ENCODE measurements at places on chromosomes 1 and 21.
A peak's percentile ranks its signal among the peaks of the same experiment; 100 is the strongest.

DNA sequence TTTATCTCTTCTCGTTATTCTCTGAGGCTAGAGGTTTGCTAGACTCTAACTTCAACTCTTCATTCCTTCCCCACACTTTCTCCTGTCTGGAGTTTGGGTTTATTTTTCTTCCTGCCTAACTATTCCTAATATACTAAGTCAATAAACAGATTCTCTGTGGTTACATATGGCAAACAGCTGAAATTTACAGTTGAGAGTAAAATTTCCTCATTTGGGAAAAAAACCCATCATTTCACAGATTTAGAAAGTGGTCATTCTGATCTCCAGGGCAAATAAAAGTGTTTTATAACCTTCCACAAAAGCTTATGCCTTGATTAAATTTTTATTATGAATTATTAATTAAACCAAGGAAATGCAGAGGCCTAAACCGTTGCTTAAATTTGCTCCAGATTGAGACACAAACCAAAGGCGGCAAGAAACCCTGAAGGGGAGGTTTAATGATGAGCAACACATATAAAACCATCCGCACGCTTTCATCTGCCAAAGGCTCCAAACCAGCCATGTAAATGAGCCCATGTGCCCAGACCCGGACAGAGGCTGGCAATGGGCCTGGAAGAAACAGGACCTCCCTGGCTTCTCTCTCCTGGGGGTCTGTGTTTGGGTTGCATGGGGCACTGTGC is 201.7 kb upstream of the LMO4 start:
- no peak for DNase-seq

DNA sequence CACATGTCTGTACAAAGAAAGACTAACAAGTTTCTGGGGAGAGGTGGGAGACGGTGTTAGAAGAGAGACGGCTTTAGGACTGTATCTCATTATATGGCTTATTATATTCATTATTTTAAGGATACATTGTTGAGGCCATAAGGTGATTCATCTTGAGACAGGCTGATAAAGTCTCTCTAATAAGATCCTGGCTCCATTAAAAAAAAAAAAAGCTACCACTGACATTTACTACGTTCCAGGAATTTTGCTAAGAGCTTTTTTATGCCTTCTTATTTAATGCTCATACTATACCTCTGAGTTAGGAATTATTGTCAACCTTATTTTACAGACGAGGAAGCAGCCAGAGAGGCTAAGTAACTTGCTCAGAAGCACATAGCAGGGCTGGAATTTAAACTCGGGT is 173.7 kb downstream of the GABPA start:
- DNase-seq, result no peak

DNA sequence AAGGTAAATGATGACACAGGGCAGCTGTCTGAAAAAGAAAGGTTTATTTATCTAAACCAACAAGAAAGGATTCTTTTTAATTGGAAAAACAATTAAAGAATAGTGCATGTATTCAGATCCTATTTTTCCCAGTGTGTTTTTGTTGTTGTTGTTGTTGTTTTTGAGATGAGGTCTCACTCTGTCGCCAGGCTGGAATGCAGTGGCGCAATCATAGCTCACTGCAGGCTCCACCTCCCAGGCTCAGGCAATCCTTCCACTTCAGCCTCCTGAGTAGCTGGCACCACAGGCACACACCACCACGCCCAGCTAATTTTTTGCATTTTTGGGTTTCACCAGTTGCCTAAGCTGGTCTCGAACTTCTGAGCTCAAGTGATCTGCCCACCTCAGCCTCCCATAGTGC is 22.1 kb downstream of the NEK2 start:
- DNase-seq, result no peak

DNA sequence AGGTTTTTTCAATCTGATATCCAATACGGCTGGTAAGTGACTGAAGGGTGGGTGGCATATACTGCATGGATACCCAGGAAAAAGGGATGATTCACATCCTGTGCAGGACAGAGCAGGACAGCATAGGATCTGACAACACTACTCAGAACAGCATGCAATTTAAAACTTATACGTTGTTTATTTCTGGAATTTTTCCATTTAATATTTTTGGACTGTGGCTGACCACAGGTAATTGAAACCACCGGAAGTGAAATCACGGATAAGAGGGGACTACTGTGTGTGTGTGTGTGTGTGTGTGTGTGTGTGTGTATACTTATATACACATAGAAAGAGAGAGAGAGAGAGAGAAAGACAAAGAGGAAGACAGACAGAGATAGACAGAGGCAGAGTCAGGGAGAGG is 23.0 kb downstream of the ERICH3 start:
- DNase-seq, result no peak

GRCh38 chr1:17736625-17737024 is 18.5 kb upstream of the ACTL8 start:
- no peak for DNase-seq

GRCh38 chr1:150560011-150560438 is 10.8 kb downstream of the ADAMTSL4 start:
- DNase-seq, result peak; percentile 88

DNA sequence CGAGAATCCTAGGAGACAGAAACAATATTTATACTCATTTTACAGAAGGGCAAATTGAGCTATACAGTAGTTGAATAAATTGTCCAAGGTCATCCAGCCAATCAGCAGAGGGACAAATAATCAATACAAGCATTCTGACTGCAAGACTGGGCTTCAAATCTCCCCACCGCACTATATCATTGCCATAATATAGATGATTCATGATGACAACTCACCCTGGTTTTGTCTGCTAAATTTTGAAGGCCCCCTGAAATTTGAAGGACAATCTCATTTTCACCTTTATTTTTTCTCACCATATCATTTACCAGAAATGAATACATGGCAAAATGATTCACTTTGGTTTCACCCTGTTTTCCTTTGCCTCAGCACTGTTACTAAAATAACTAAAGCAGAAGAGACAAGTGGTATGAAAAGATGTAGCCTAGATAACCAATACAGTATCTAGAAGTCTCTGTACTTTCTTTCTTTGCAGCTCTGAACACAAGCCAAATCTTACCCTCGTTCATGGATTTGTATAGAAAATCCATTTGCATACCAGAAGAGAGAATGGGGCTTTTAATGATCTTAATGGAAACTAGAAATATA is 292.5 kb downstream of the TTLL7 start:
- DNase-seq, result no peak

DNA sequence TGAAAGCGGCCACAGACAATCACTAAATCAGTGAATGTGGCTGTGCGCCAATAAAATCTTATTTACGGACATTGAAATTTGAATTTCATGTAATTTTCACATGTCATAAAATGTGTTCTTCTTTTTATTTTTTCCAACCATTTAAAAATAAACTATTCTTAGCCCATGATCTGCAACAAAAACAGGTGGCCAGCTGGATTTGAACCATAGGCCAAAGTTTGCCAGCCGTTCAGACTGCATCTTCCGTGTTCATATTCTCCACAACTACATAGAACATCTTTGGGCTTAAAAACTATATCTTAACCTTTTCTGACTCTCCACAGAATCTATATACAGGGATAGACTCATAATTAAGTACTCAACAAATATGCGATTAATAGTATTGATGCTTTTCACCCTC is 81.2 kb upstream of the RALGPS2 start:
- no peak for DNase-seq

DNA sequence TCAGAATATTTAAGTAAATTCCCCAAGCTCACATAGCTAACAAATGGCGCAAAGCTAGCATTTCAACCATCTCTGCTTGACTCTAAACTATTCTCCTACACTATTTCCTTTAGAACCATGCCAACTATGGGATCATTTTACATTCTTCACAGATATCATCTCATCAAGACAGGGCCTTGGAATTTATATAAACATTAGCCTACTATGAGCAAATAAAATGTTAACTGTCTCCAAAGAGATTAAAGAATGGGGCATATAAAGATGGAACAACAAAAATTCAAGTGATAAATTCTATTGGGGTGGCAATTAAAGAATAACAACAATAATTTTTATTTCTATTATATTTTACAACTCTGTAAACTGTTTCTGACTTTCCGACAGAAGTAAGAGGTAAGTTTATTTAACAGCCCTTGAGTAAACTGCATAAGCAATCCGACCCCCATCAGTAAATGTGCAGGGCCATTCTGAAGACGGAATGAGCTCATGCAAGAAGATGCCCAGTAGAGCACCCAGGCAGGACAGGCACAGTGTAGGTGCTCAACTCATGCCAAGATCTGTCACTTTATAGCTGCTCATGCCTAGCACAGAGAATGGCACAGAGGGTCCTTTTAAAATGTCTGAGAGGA is 261.9 kb downstream of the VAV3 start:
- no peak for DNase-seq

DNA sequence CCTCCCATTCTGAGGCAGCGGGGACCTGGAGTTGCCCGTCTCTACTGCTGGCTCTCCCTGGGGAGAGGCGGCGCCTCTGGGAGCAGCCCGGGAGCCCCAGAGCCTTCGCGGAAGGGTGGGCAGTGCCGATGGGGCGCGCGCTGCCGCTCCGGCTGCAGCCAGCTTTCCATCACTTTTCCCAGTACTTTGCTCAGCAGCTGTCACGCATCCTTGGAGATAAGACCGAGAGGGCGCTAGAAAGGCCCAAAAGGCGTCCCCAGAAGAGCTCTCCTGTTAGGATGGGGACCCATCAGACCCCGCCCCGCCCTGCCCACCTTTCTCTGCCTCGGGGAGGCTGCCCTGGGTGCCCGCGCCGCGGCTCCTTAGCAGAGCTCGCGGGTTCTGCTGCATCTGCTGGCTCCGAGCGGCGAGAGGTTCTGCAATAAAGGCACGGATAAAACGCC is 534 bp downstream of the KCNH1 start:
- DNase-seq, result peak; percentile 30

DNA sequence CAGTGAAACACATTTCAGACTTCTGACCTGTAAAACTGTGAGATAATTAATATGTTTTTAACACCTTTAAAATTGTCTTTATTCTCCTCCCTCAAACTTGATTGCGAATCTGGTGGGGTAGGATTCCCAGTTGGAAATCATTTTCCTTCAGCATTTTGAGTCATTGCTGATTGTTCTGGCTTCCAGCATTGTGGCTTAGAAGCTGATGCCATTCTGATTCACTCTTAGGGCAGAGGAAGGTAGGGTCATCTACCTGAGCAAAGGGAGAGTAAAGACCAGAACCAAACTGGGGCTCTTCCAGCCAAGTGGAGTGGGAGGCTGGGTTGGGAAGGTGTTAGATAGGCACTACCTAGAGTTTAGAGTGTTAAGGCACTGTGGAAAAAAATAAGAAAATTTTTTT is 61.2 kb downstream of the MPZL1 start:
- no peak for DNase-seq

GRCh38 chr1:192161976-192162375 is 3.7 kb downstream of the RGS18 start:
- DNase-seq, result no peak

GRCh38 chr1:51679435-51679834 is 62.5 kb downstream of the OSBPL9 start:
- DNase-seq, result no peak

DNA sequence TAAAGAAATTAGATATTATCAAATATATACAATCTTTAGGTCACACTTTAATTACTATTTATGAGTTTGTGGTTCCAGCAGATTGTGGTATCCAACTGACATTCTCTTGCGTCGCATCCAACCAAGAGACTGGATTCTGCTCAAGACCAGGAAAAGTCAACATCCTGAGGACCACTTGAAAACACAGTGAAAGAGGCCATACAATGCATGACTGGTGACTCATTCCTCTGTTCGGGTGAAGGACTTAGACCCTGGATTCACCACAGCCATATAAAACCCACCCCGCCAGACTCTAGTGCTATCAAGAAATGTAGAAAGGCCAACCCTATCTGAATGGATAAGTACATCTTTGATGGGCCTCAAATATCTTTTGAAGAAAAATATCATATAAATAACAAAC is 14.5 kb upstream of the CFHR4 start:
- DNase-seq, result no peak

DNA sequence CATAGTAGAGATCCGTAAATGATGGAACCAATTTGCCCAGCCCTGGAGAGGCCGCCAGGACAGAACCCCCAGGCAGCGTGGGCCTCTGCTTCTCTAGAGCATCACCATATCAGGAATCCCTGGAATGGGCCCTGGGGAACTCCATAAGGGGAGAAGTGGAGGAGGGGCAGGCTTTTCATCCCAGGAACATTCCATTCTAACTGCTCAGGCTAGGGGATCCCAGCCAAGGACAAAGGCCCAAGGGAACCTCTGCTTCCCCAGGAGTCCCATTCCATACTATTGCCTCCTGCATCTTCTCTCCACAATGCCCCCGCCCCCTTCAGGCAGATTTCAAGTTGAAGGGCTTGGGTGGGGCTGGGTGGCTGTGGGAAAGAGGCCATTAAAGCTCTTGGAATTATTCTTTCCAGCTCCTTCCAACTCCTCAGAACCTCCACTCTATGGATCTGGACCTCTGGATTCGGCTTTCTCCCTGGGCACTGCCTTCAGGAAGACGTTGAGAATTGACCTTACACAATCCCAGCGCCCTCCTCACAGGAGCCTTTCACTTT is 6.0 kb downstream of the TRNP1 start:
- DNase-seq, result no peak

DNA sequence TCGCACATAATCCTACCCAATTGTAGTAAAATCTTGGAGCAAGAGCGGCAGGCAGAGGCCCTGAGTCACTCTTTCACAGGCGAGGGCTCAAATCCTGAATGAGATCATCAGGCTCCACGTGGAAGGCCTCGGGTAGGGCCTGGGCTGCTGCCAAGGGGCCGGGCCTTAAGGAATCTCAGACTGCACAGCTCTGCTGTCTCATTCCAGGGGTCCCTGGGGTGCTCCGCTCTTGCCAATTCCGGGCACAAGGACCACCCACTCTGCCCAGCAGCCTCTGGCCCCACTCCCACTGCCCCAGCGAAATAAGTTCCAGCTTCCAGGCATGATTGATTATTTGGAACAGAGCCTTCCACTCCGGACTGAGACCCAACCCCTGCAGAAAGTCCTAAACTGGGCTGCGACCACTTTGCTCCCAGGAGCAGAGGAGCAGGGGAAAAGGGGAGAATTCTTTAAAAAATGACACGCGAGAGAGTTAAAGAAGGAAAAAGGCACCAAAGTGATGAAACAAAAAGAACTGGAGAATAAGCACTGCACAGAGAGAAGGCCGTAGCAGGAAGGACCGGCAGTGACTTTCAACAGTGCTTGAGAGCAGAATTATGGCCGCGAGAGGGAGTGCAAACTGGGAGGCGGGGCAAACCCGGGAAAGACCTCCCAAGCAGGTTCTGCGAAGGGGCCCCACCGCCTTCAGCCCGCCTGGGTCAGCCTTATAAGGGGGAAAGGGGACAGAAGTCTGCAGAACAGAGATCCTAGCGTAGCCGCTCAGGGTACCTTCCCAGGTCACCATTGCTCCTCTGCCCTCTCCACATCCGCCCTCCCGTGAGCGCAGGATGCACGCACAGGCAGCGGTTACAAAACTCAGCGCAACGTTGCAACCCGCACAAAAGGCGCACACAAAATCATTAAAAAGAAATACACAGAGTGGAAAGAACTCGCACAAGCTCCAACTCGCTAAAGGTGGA is 2.0 kb downstream of the ADAMTS1 start:
- no peak for DNase-seq

DNA sequence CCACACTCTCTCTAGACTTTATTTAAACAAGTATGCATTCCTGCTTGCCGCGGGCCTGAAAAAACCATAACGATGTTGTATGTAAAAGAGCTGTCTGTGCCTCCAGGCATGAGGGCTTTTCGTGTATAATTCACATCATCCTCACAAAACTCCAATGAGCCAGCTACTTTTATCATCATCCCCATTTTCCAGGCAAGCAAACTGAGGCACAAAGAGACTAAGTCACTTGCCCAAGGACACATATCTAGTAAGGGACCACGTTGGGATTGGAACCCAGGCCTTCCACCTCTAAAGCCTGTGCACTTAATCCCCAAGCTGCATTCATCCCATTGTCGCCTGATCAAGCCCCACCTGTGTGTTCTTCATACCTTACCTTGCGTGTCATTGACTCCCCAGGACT is 226.9 kb downstream of the KAZN start:
- DNase-seq, result no peak

Data from GM13976 (cell line).